Activated T-helper 1 cell treated with anti-CD3 and anti-CD28 coated beads, Interleukin-12 subunit alpha, Interleukin-12 subunit beta, Interleukin-2, Interleukin-4 antibody, amounts not matched to agents 30 ng/mL and 10 ng/mL and 1 ng/mL, durations not matched to agents 14 hours and 24 hours and 36 hours (primary cell): ENCODE measurements at places on chromosomes 16 and 17. TPM values are rescaled to one million over a fixed set of nuclear protein-coding genes. Genes with fewer than 3 reads are reported as not detected.

Gene HS3ST3B1
- total RNA-seq = 32.3 and 33.8 TPM in 2 replicates

Gene LDHD
- 0.20 and 0.26 TPM in 2 replicates for total RNA-seq

Gene KRT35
- not detected in 2 replicates for total RNA-seq

Gene SMIM36
- not detected in 2 replicates for total RNA-seq

Gene TMEM100
- not detected in 2 replicates for total RNA-seq

Gene SLC13A2
- not detected in 2 replicates for total RNA-seq

Gene SOST
- total RNA-seq = not detected in 2 replicates

Gene PRAC2
- not detected in 2 replicates for total RNA-seq

Gene UBE2O
- 44.9 and 45.1 TPM in 2 replicates for total RNA-seq

Gene BIRC5
- 39.4 and 39.6 TPM in 2 replicates for total RNA-seq

Gene CSF3
- not detected in 2 replicates for total RNA-seq

Gene NUTF2
- total RNA-seq = 183 and 186 TPM in 2 replicates

Gene STAC2
- 0.08 TPM in 1 of 2 replicates, not detected in the other for total RNA-seq

Gene TMEM235
- total RNA-seq = not detected in 2 replicates

Gene CORO7
- 87.9 and 90.8 TPM in 2 replicates for total RNA-seq

Gene WSCD1
- total RNA-seq = 0.07 and 0.10 TPM in 2 replicates

Gene NFAT5
- total RNA-seq = 54.2 and 54.4 TPM in 2 replicates

Gene MYH10
- 13.2 and 15.3 TPM in 2 replicates for total RNA-seq

Gene PLCD3
- 2.4 and 4.3 TPM in 2 replicates for total RNA-seq

Gene UTS2R
- total RNA-seq = 0.20 TPM in 1 of 2 replicates, not detected in the other

Gene GAA
- total RNA-seq = 12.3 and 13.1 TPM in 2 replicates

Gene CLEC19A
- not detected in 2 replicates for total RNA-seq

Gene IRF8
- total RNA-seq = 158 and 166 TPM in 2 replicates

Gene KRTAP2-1
- total RNA-seq = not detected in 2 replicates

Gene PPP1R1B
- not detected in 2 replicates for total RNA-seq

Gene OR2C1
- total RNA-seq = not detected in 2 replicates

Gene CRYBA1
- total RNA-seq = not detected in 2 replicates

Gene KRT24
- total RNA-seq = not detected in 2 replicates

Gene PIMREG
- 6.8 and 8.0 TPM in 2 replicates for total RNA-seq

Gene CLEC10A
- not detected in 2 replicates for total RNA-seq

Gene RDM1
- 1.7 and 2.3 TPM in 2 replicates for total RNA-seq

Gene CCDC200
- total RNA-seq = 0.32 and 0.47 TPM in 2 replicates

Gene PDIA2
- not detected in 2 replicates for total RNA-seq

Gene DNAH17
- 0.07 and 0.18 TPM in 2 replicates for total RNA-seq

Gene CBLN1
- not detected in 2 replicates for total RNA-seq

Gene GP1BA
- not detected in 2 replicates for total RNA-seq

Gene CACNG5
- total RNA-seq = not detected in 2 replicates

Gene MYH8
- total RNA-seq = not detected in 2 replicates

Gene DNAI2
- total RNA-seq = 0.12 and 0.18 TPM in 2 replicates

Gene ANKRD40CL
- total RNA-seq = not detected in 2 replicates

Gene PIRT
- not detected in 2 replicates for total RNA-seq

Gene NPTX1
- total RNA-seq = 23.4 and 24.2 TPM in 2 replicates

Gene ADCY7
- 78.0 and 81.9 TPM in 2 replicates for total RNA-seq

Gene C16orf86
- total RNA-seq = 0.86 and 1.4 TPM in 2 replicates
